ENCODE measurements at places on chromosomes 3 and 15. TPM values are rescaled to one million over a fixed set of nuclear protein-coding genes. Genes with fewer than 3 reads are reported as not detected.

DNA sequence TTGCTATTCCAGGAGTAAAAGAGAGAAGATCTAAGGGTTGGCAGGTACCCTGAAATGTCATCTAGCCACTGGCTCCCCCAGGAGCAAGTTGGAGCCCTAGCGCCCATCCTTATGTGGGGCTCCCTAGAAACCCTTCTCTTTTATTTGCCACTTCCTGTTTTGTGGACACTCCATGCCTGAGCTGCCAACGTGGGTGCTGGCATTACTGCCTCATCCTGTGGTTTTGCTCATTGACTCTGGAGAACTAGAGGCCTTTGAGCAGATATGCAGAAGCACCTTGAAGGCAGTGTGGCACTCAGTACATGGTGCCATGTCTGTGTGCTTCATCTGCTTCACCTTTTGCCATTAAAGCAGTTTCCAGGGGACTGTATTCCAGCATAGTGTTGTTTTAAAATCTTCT, 8.1 kb downstream of the EDEM1 start:
- no peaks in the 10 kb centered on the region for H3K27me3 ChIP-seq
- no peak for DNase-seq
- no peak overlapping the region for H3K27ac ChIP-seq

GRCh38 chr15:96882121-96882772, 551.7 kb downstream of the NR2F2 start:
- H3K4me3 ChIP-seq, result no peak overlapping the region
- no peaks in the 10 kb centered on the region for H3K4me1 ChIP-seq
- DNase-seq, result no peak
- H3K27ac ChIP-seq, result no peak overlapping the region

Gene PLA1A
- not detected for total RNA-seq

- no peak overlapping the region for H3K27ac ChIP-seq
- no peaks in the 10 kb centered on the region for H3K27me3 ChIP-seq
- DNase-seq, result peak; percentile 76
These were observed 87.3 kb downstream of the SMAD6 start for GRCh38 chr15:66789029-66790025.

DNA sequence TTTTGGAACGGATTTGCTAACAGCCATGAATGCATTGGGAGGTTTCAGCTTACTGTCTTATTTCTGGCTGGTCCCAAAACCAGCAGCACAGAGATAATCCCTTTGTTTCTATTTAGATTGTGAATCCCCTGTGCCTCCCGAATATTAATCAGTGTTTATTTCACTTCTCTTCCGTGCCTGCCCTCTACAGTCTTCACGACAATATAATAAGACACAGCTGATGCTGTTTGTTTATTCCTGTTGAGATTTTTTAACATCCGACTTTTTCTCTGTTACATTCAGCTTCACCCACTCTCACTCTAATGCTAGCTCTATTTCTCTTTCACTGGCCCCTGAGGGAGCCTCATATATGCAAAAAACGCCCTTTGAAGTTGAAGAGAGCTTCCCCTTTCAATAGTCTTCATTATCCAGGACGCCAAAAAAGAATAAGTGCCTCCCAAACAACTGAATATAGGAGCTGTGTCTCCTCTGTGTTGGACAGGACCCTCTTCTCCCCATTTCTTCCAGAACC, 995.3 kb downstream of the ROBO2 start:
- H3K4me3 ChIP-seq, result no peak overlapping the region
- H3K36me3 ChIP-seq, result peaks cover under 1% of the 10 kb centered on the region
- no peak for DNase-seq

DNA sequence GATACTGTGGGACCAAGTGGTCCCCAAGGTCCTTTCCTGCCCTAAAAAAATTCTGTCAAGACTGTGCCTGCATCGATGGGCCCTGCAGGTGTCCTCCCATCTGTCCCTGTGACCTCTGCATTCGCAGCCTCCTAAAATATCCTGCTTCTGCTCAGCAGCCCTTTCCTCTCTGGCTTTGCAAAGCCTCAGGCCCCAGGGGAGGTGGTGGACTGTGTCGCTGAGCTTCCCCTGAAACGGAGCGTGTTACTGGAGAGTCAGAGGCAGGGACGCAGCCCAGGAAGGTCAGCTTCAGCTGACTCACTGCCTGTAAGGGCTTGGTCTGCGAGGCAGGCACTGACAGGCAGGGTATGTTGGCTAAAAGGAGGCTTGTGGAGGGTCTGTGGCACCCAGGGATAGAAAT, 110.0 kb downstream of the RAB11A start:
- DNase-seq, result no peak
- no peaks in the 10 kb centered on the region for H3K27me3 ChIP-seq
- H3K36me3 ChIP-seq, result no peaks in the 10 kb centered on the region
- no peak overlapping the region for H3K27ac ChIP-seq

GRCh38 chr15:73794443-73795133, 41.4 kb upstream of the INSYN1 start:
- H3K4me3 ChIP-seq, result no peak overlapping the region
- no peak for DNase-seq
- no peaks in the 10 kb centered on the region for H3K27me3 ChIP-seq
- H3K27ac ChIP-seq, result no peak overlapping the region
- H3K4me1 ChIP-seq, result peaks cover 4% of the 10 kb centered on the region

- no peaks in the 10 kb centered on the region for H3K36me3 ChIP-seq
- no peaks in the 10 kb centered on the region for H3K27me3 ChIP-seq
- no peak overlapping the region for H3K4me3 ChIP-seq
- peaks cover 13% of the 10 kb centered on the region for H3K4me1 ChIP-seq
- DNase-seq, result no peak
These were observed 40.7 kb downstream of the MYO1E start for GRCh38 chr15:59332009-59332408.

Gene SMARCC1
- total RNA-seq, result 268 TPM
